Psoas muscle (tissue), 8 donors: ENCODE measurements at places on chromosomes 7 and 10. TPM values are rescaled to one million over a fixed set of nuclear protein-coding genes. Genes with fewer than 3 reads are reported as not detected.

SPDYE1 gene
- not detected for polyA plus RNA-seq

GBX1 gene
- polyA plus RNA-seq = 0.93 TPM

HMX3 gene
- polyA plus RNA-seq = not detected

MDH2 gene
- polyA plus RNA-seq = 396 TPM

PHTF2 gene
- polyA plus RNA-seq = 42.3 TPM

ZMYND11 gene
- polyA plus RNA-seq = 34.3 TPM

ADRB1 gene
- 0.12 TPM for polyA plus RNA-seq

SEMA3C gene
- polyA plus RNA-seq = 6.6 TPM

KCNMA1 gene
- polyA plus RNA-seq = 41.9 TPM

IQUB gene
- 0.28 TPM for polyA plus RNA-seq

CYCS gene
- 646 TPM for polyA plus RNA-seq

DNA sequence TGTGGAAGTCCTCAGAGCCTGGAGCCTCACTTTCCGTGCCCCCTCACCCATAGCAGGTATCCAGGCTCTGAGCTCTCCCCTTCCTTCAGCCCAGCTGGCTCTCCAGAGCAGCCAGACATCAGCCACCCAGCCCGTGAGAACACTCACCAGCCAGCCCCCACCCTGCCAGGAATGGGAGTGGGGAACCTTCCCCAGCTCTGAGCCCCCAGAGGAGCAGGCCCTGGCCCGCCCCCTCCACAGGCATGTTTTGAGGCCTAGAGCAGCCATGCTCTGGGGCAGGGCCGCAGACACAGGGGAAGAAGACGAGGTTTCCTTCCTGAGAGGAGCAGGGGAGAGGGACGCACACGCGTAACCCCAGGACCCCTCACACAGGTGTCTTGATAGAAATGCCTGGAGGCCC, 70.0 kb upstream of the COL13A1 start:
- no peaks in the 10 kb centered on the region for H3K36me3 ChIP-seq
- DNase-seq = no peak
- no peak overlapping the region for H3K4me3 ChIP-seq

- H3K4me1 ChIP-seq = peaks cover 4% of the 10 kb centered on the region
- no peak overlapping the region for H3K27ac ChIP-seq
- H3K4me3 ChIP-seq = no peak overlapping the region
- H3K36me3 ChIP-seq = no peaks in the 10 kb centered on the region
- no peaks in the 10 kb centered on the region for H3K27me3 ChIP-seq
- no peak for DNase-seq
These were observed 21.6 kb upstream of the FAM180A start for GRCh38 chr7:135770139-135770710.

DNA sequence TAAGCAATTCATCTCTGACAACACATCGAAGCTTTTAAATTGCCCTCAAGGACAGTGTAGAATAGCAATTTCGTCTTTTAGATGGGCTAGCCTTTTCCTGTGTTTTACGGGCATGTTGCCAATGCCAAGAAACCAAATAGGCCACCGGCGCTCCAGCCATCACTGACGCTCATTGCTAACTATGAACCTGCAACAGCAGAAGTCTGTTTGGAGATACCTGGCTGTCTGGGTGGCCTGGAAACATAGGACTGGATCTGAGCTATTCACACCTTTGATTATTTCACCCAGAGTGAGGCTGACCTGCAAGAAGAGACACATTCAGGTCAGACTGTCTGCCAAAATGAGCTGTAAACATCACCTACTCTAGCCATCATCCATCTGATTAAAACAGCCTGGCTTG, 12.0 kb downstream of the KPNA7 start:
- H3K27me3 ChIP-seq = no peaks in the 10 kb centered on the region
- H3K27ac ChIP-seq = no peak overlapping the region
- no peak overlapping the region for H3K4me3 ChIP-seq
- H3K4me1 ChIP-seq = no peaks in the 10 kb centered on the region
- no peaks in the 10 kb centered on the region for H3K36me3 ChIP-seq
- DNase-seq = no peak

DNA sequence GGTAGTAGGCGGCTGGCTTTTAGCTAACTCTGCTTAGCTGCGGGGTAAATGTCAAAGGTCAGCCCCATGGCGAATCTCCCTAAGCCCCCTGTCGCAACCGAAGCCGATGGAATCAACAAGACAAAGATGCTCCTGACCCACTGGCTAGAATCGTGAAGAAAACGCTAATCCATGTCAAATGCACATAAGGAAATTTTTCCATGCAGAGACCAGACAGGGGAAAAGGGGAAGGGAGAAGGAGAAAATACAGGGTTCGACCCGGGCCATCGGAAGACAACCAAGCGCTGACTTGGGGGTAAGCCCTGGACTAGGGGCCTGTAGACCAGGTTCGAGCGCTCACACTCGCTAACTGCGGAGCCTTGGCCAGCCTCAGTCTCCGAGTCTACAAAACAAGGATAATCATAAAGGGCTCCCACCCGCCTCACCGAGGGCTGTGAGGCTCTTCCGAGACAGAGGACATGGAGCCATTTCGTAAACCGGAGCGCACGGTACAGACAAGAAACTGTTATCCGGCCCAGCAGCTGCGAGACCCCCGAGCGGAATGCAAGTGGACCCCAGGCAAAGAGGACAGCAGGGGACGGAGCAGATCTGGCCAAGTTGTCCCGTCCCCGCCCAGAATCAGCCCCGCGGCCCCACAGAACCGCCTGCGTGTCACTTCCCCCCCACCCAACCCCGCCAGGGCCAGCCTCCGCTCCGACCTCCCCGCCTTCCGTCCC, 507 bp downstream of the SAR1A start:
- H3K36me3 ChIP-seq = peaks cover 20% of the 10 kb centered on the region
- H3K4me3 ChIP-seq = peak overlapping the region; percentile 94
- DNase-seq = no peak
- peaks cover 40% of the 10 kb centered on the region for H3K4me1 ChIP-seq
- H3K27ac ChIP-seq = peak overlapping the region; percentile 81
- H3K27me3 ChIP-seq = no peaks in the 10 kb centered on the region

DNA sequence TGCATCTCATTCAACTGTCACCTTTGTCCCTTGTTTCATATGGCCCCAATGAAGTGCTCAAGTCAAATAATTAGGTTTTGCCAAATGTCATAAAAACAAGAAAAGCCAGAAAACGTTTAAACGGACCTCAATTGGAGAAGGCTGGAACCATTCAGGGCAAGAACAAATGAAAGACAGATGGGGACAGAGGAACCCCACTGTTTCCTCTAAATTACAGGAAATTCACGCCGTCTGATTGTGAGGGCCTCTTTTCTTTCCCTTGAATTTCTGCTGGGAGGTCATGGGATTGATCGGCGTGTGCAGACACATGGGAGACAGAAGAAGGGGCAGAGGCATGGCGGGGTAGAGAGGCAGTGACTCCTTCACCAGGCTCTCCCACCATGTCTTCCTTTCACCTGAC, 656.4 kb downstream of the KCNMA1 start:
- DNase-seq = no peak
- H3K4me1 ChIP-seq = no peaks in the 10 kb centered on the region
- H3K27me3 ChIP-seq = no peaks in the 10 kb centered on the region
- no peak overlapping the region for H3K4me3 ChIP-seq
- no peak overlapping the region for H3K27ac ChIP-seq

DNA sequence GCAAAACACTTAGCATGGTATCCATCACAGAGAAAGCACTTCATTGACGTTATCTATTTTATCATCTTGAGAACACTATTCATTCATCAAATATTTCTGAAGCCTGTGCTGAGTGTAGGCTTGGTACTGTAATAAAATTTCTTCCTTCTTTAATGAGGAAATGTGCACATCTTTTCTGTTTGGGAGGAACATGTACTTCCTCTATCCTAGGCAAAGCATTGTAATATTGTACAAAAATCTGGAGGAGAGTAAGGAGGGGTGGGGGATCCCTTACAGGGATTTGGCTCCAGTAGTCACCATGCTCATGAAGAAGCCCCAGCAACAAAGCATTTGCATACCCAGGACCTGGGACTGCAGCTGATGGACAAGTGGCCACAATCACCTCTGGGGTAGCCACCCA, 39.9 kb upstream of the SORCS3 start:
- no peak overlapping the region for H3K4me3 ChIP-seq
- no peaks in the 10 kb centered on the region for H3K36me3 ChIP-seq
- no peaks in the 10 kb centered on the region for H3K4me1 ChIP-seq
- H3K27me3 ChIP-seq = no peaks in the 10 kb centered on the region

DNA sequence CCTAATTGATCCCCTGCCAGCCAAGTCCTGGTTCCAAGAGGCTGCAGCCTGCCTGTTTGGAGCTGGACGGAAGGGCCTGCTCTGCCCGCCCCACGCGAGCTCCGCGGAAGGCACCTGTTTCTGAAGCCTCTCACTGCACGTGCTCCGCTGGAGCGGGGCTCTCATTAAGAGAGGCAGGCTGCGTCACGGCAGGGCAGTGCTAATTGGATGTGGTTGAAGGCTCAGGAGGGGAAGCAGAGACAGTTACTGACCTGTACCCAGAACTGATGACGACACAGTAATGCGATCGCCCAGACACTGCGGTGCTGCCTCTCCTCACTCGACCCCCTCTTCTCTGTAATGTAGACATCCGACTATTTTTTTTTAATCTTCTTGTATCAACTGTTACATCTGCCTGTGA, 411.1 kb upstream of the MGMT start:
- DNase-seq = no peak
- H3K4me1 ChIP-seq = no peaks in the 10 kb centered on the region
- H3K27ac ChIP-seq = no peak overlapping the region
- no peaks in the 10 kb centered on the region for H3K36me3 ChIP-seq

- H3K27ac ChIP-seq = no peak overlapping the region
- H3K27me3 ChIP-seq = no peaks in the 10 kb centered on the region
- H3K4me1 ChIP-seq = no peaks in the 10 kb centered on the region
- H3K36me3 ChIP-seq = peaks cover 43% of the 10 kb centered on the region
- no peak for DNase-seq
These were observed 242.4 kb downstream of the SFMBT2 start for GRCh38 chr10:7168414-7168813.

DNA sequence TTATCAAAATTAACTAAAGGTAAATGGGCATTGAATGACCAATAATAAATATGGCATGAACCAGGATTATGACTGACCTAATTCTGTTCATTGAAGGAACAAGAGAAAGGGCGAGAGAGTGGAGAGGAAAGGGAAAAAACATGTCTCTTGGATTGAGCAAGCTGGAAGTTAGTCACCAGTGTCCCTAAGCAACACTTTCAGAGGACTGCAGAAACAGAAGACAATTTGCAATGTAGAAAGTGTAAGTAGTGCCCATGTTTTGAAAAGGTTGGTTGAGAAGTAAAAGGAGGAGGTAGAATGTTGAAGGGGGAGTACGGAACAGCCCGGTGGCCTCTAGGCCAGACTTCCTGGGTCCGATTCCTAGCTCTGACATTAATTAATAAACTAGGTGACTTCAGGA, 94.6 kb downstream of the FAS start:
- H3K27ac ChIP-seq = no peak overlapping the region

DNA sequence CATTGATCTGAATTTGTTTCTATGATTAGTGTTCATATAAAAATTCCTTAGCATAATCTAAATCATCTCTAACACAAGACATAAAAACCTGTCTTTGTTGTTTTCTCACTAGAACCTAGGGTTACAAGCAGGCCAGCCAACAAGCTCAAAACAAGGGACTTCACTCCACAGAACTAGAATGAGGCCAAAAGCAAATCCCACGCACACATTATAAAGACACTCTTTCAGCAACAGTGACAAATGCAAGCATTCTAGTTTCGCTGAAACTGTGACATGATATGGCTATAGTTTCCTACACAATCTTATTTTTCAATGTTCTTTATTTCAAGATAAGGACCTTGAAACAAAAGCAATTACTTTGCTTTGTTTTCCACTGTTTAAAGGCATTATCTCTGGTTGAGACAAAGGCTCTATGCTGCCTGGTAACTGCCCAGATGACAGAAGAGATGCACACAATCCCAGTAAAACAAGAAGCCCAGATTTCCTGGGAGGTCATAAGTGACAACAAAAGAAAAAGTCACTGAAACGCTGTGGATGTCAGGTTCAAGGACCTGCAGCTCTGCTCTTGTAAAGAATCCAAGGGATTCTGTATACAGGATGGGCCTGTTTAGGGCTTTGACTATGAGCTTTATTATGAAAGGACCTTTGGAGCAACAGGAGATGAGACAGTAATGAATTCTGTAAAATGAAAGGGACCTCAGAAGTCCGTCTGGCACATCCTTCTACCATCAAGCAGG, 105.3 kb downstream of the SORCS1 start:
- no peaks in the 10 kb centered on the region for H3K36me3 ChIP-seq
- H3K4me3 ChIP-seq = no peak overlapping the region
- no peak overlapping the region for H3K27ac ChIP-seq
- no peaks in the 10 kb centered on the region for H3K4me1 ChIP-seq

- H3K4me1 ChIP-seq = peaks cover 21% of the 10 kb centered on the region
- peak within 1 kb of the TSS; percentile 60 for H3K4me3 ChIP-seq
- peak; percentile 19 for DNase-seq
- no peak within 1 kb of the TSS for H3K27ac ChIP-seq
These were observed at the start of gene LRRN3 for GRCh38 chr7:111090846-111091245. Gene LRRN3 (plus strand): TSS chr7:111091127. CDS start chr7:111122773, 31,646 bp downstream.

- no peak overlapping the region for H3K4me3 ChIP-seq
- H3K4me1 ChIP-seq = no peaks in the 10 kb centered on the region
- no peak overlapping the region for H3K27ac ChIP-seq
- no peak for DNase-seq
- H3K27me3 ChIP-seq = no peaks in the 10 kb centered on the region
These were observed 31.8 kb upstream of the HMX3 start for GRCh38 chr10:123103944-123104343.

GRCh38 chr10:20855398-20856038, 41.6 kb downstream of the NEBL start:
- H3K36me3 ChIP-seq = no peaks in the 10 kb centered on the region
- no peaks in the 10 kb centered on the region for H3K27me3 ChIP-seq
- no peak for DNase-seq
- H3K27ac ChIP-seq = no peak overlapping the region
- H3K4me3 ChIP-seq = no peak overlapping the region

GRCh38 chr7:110922906-110923305, 168.0 kb upstream of the LRRN3 start:
- H3K27me3 ChIP-seq = no peaks in the 10 kb centered on the region
- no peak overlapping the region for H3K4me3 ChIP-seq
- no peaks in the 10 kb centered on the region for H3K4me1 ChIP-seq
- DNase-seq = no peak
- no peaks in the 10 kb centered on the region for H3K36me3 ChIP-seq
- H3K27ac ChIP-seq = no peak overlapping the region

- no peak overlapping the region for H3K27ac ChIP-seq
- H3K36me3 ChIP-seq = no peaks in the 10 kb centered on the region
- no peak overlapping the region for H3K4me3 ChIP-seq
- DNase-seq = no peak
These were observed 2.6 kb downstream of the SCART1 start for GRCh38 chr10:133456041-133456951.

DNA sequence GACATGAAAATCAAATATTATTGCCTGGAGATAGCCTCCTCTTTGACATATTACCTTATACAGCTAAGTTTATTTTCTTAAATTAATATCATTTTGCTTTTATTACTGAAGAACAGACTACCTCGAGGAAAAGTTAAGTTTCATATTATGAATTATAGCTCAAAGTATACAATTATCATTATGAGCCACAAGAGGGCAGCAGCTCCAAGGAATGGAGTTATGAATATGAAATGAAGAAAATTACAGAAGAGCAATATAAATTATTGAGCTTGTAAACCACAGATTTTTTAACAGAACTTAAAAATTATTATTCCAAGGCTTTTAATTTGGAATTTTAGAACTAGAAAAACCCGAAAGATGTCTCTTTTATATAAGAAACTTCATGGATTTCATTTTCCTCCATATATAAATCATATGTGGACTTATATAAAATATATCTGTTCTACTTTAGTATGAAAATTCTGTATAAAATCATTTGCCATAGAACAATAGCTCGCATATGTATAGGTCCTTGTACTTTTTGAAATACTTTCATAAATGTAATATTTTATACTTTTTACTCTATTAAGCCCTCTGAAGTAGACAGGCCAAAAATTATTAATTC, 40.1 kb downstream of the IQUB start:
- no peak overlapping the region for H3K4me3 ChIP-seq
- H3K27me3 ChIP-seq = no peaks in the 10 kb centered on the region
- H3K4me1 ChIP-seq = no peaks in the 10 kb centered on the region
- no peak for DNase-seq
- no peak overlapping the region for H3K27ac ChIP-seq
